ENCODE measurements at places on chromosomes 2 and 18.

DNA sequence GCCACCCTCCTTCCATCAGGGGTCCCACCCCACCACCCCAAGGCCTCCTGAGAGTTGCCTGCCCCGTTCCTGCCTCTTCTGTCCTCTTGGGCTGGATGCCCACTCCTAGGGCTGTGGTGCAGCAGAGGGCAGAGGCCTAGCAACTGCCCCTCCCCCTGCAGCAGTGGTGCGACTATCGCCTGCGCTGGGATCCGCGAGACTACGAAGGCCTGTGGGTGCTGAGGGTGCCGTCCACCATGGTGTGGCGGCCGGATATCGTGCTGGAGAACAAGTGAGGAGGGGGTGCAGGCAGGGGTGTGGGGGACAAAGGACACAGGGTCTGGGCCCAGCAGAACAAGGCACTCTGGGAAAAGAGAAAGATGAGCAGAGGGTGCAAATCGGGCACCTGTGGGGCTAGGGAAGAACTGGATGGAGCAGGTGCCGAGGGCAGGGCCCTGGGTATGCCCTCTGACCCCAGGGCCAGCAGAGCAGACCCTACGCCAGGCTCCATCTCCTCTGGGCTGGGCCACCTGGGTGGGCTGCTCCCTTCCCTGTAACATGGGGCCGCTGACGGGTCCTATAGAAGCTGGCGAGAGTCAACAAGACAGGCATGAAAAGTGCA is 1.0 kb downstream of the CHRNG start:
- no peak for DNase-seq

DNA sequence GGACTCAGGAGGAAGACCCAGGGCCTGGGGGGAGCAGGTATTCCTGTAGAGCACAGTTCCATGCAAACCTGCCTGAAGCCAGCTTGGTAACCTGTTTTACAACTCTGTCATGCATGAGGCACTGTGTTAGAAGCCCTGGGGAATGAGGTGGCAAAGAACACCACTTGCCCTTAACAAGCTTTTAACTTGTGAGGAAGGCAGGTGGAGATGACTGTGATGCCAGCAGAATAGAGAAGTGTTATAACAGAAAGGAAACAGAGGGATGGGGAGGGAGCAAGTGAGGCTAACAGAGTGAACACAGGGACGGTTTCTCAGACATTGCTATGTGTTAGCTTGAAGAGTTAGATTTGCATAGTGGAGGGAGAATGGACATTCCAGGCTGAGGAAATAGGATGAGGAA is 11.5 kb upstream of the IL1A start:
- no peak for DNase-seq

DNA sequence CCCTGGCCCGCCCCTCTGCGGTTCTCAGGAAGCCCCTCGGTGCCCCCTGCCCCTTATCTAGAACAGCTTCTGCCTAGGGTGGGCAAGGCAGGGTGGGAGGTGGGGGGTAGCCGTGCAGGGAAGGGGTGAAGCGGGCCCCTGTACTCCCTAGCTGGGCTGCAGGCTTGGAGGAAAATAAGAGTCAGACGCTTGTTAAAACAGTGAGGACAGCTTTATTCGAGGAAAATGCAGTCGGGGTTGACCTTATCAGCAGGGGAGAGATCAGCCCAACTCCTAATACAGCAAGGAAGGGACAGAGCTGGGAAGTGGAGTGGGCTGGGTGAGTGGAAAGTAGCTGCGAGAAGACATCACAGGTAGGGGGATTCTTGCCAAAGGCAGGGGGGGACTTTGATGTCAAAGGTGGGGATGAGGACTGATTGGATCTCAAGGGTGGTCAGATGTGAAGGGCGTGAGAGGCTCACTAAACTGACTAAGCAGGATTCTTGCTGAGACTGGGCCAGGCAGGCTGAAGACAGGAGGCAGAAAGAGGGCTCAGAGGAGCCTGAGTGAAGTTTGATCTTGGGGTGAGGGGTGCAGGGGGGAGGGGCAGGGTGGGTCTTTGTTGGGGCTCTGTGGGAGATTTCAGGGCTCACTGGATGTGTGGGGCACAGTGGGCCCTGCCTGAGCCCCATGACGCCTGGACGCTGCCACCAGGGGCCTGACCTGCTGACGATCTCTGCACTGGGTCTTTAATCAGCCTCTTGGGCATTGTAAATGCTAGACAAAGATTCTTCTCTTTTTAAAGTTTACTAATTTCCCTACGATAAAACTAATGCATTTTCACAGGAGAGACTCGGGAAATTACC is 29.9 kb downstream of the HPCAL1 start:
- DNase-seq: peak; percentile 50

GRCh38 chr2:16763056-16763455 is 97.4 kb upstream of the CYRIA start:
- no peak for DNase-seq

- no peak for DNase-seq
These were observed 22.4 kb downstream of the TWIST2 start for GRCh38 chr2:238870261-238870660.
